CD4-positive, alpha-beta T cell treated with Interleukin-15 for 1 hour (primary cell): ENCODE measurements at places on chromosomes 6 and 20.

DNA sequence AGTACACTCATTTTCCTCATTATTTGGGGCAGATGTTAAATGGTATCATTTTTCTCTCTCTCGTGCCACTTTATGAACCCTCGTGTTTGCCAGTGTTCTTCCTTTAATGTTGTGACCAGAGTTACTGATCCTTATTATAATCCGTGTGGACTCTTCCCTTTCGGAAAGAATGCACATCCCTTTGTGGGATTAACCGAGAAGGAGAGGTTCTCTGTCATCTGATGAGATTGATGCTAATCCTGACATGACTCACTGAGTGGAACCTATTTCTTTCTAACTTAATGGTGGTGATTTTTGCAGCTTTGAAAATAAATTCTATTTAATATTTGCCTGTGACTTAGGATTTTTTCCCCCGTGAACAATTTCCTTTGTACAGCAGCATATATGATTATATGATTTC is 300.0 kb upstream of the MAN1A1 start:
- DNase-seq = no peak

- DNase-seq = no peak
Measured at GRCh38 chr6:75114195-75114594, 91.7 kb downstream of the COL12A1 start.

- DNase-seq = no peak
Measured at GRCh38 chr6:20217891-20218290, 5.6 kb upstream of the MBOAT1 start.

DNA sequence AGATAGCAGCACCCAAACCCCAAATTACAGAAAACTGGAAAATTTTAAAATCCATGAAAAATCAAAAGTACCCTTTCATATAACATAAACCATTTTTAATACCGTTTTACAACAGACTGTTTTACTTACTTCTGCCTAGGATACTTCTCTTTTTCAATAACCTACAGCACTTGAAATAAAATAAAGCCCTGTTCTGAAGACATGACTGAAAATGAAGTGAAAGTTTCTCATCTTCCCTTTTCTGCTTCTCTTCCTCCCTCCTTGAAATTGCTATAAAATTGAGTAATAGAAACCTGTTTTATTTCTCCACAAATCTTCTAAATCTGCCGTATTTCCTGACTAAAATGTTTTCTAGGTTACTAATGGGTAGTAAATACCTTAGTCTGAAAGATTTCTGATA is 20.3 kb downstream of the MMS22L start:
- no peak for DNase-seq

DNA sequence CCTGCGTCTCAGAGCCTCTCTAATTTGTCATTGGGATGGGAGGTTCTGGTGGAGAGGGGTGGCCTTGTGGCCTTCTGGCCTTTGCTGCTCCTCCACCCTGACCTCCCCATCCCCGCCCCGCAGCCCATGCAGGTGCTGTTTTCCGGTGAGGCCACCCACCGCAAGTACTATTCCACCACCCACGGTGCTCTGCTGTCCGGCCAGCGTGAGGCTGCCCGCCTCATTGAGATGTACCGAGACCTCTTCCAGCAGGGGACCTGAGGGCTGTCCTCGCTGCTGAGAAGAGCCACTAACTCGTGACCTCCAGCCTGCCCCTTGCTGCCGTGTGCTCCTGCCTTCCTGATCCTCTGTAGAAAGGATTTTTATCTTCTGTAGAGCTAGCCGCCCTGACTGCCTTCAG is 171.8 kb upstream of the RNF24 start:
- no peak for DNase-seq

DNA sequence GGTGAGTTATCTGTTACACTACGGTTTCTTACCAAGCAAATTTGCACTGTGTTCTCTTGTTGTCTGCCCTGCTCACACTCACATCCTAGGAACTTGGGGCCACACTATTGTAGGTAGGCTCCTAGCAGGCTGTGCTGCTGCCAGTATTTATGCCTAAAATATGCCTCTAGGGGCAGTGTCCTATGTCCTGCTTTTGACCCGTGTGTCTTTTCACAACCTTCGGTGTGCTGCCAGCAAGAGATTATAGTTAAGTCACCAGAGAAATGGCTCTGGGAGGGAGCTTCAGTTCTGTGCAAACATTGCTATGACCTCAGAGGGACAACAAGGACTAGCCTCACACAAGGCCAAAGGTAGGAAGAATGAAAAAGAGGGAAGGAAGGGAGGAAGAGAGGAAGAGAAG is 8.9 kb upstream of the TAAR5 start:
- no peak for DNase-seq
